ENCODE measurements at places on chromosomes 7 and 10.

GRCh38 chr10:19918794-19919193, 102.6 kb downstream of the PLXDC2 start:
- no peak for DNase-seq

DNA sequence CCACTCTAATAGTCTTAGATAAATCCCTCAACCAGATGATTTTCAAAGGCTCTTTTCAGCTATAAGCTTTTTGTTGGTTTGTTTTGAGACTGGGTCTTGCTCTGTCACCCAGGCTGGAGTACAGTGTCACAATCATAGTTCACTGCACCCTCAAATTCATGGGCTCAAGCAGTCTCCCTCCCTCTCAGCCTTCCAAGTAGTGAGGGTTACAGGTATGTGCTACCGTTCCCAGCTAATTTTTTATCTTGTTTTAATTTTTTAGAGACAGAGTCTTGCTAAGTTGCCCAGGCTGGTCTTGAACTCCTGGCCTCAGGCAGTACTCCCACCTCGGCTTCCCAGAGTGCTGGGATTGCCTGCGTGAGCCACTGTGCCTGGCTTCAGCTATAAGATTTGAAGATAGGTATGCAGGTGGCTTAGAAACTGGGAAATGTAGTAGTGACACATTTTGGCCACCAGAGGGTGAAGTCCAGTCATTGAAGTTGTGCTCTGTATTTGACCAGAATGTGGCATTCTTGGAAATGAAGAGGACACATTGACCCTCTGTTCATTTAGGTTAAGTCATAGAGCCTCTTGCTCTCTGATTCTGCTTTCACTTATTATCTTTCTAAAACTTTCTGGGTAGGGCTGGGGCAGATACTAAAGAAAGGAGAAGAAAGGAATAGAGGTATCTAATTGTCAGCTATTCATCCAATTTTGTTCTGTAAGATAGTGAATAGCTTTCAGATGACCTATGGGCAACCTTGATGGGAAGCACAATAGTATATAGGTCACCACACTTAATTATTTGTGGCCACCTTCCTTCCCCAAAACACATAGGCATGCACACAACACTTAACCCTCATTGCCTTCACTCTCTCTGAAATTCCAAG, 36.0 kb downstream of the R3HCC1L start:
- peak; percentile 38 for DNase-seq

DNA sequence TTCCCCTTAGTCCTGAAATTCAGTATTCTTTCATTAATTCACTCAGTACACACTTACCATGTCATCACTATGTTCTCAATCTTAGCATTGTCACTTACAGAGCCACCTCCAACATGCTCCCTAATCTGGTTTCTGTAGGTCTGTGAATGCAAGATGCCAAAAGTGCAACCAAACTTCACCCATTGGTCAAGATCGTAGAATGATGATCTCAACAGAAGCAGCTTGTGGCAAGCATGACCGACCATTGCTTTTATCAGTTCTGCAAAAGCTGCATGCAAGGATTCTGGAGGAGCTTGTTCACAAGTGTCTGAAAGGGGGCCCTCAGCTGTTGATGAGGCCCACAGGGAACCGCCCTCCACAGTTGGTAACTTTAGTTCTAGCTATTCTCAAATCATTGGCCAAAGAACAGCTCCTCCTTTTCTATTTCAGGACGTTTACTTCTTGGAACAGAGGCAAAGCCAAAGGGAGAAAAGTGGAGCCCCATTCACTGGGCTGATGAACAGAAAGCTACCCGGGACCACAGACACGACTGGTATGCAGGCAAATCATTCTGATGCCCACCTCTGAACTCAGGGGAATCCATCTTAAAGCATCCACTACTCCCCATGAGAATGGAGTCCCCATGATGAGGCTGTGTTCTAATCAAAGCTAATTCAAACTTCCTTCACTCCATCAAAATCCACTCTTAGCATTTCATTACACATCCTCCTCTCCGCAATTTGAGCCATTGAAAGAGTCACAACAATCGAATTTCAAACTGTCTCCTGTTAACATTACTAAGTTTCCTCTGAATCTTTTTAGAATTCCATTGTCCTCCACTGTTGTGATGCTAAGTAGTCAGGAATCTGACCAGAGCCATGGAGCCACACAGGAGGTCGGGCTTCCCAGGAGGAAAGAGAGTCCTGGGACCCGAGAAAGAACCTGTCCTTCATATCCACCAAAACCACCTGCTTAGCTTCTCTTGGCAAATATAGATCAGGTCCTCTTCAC, 13.9 kb downstream of the GRB10 start:
- DNase-seq: no peak

DNA sequence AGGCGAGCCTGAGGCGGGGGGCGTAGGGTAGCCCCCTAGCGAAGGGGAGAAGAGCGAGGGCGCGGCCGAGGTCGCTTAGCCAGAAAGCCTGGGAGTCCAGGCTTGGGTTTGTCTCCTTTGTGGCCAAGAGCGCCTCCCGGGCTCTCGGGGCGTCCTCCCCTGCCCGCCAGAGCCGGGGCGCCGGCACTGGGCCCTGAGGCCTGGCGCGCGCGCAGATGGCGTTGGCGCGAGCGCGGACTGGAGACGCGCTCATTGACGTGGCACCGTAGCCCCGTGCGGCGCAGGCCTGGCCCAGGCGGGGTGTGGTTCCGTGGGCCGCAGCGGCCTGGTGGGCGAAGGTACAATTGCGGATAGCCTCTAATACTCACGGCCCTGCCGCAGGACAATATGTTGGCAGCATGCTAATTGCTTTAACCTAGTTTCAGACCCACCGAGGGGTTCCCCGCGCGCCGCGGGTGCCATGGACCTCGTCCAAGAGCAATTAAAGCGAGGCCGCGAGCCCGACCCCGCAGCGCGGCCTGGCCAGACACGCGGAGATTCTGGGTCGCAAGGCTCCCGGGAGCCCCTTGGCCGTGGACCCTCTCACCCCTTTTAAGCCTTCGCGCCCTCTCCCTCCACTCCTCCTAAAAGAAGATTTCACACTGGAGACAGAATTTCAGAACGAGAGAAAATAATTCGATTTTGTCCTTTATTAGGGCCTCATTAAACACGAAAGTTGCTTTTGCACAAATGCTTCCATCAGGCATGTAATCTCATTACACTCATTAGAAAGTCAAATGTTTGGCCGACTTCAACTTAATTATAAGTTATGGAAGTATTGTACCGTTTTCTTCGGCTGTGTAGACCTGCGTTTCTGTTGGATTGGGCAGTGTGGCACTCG, 3.1 kb downstream of the PTF1A start:
- DNase-seq: no peak

GRCh38 chr10:71216751-71217265, 4.4 kb downstream of the UNC5B start:
- no peak for DNase-seq
